ENCODE measurements at places on chromosomes 6 and 20.

- DNase-seq = no peak
- no peaks in the 10 kb centered on the region for H3K4me1 ChIP-seq
These were observed 133.7 kb downstream of the PLCB4 start for GRCh38 chr20:9202420-9203080.

- no peaks in the 10 kb centered on the region for H3K4me1 ChIP-seq
- DNase-seq = no peak
- H3K27me3 ChIP-seq = no peaks in the 10 kb centered on the region
- no peaks in the 10 kb centered on the region for H3K36me3 ChIP-seq
- H3K4me3 ChIP-seq = no peak overlapping the region
These were observed 177.9 kb downstream of the FRK start for GRCh38 chr6:115882771-115883170.

GRCh38 chr6:68473433-68474210 is 161.5 kb upstream of the ADGRB3 start:
- no peak for DNase-seq
- no peak overlapping the region for H3K4me3 ChIP-seq
- H3K27me3 ChIP-seq = no peaks in the 10 kb centered on the region

DNA sequence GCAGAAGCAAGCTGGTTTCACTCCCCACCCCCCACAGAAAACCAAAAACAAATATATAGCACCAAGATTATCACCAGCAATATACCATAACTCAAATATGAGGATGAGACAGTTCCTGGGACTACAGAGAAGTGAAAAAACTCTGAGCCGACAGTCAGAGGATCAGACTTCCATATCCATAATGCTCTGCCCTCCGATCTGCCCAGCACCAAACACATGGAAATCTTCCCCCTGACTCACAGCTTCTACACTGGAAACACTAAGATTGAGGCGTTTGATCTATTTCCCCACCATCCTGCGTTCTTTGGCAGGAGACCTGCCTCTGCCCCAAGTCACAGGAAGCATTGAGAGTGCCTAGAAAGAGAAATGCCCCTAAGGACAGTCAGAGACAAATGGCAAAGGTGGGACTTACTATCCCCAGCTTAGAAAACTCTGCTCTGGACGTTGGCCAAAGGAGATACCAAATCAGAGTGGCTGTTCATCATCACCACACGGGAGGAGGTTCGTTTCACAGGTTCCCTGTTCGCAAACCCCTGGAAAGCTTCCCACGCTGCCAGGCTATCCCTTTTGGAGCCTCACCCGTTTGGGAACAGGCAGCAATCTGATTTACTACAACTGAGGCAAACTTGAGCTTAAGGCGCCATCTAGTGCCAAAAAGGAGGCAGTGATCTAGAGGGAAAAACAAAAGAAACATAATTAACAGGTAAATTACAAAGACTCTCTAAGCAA is 48.7 kb upstream of the SRSF6 start:
- H3K27me3 ChIP-seq = no peaks in the 10 kb centered on the region
- no peak for DNase-seq
- H3K36me3 ChIP-seq = no peaks in the 10 kb centered on the region
- no peaks in the 10 kb centered on the region for H3K4me1 ChIP-seq
- no peak overlapping the region for H3K27ac ChIP-seq

DNA sequence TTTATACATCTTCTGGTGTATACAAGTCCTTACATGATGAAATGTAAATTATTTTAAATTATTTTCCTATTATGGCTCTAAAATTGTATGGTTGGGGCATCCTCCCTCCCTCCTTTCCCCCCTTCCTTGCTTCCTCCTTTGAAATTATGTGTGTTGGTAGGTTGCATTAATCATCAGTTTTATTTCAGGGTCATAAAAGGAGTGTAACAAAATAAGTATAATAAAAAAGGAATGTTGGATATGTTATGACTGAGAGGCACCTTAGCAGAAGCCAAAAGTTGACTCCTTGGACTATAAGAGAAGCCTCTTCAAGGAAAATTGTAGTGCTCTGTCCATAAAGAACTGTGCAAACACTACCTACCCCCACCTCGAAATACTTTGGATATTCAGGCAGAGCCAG is 46.6 kb upstream of the PTPRK start:
- H3K4me1 ChIP-seq = no peaks in the 10 kb centered on the region
- H3K27me3 ChIP-seq = no peaks in the 10 kb centered on the region
- no peaks in the 10 kb centered on the region for H3K36me3 ChIP-seq
- no peak overlapping the region for H3K27ac ChIP-seq

GRCh38 chr6:21395121-21395520 is 198.4 kb upstream of the SOX4 start:
- H3K4me1 ChIP-seq = peaks cover 5% of the 10 kb centered on the region
- H3K27me3 ChIP-seq = no peaks in the 10 kb centered on the region
- no peaks in the 10 kb centered on the region for H3K36me3 ChIP-seq
- H3K4me3 ChIP-seq = no peak overlapping the region

- H3K4me1 ChIP-seq = peaks cover 27% of the 10 kb centered on the region
- DNase-seq = no peak
- H3K4me3 ChIP-seq = peak overlapping the region; percentile 85
- no peaks in the 10 kb centered on the region for H3K27me3 ChIP-seq
- H3K27ac ChIP-seq = no peak overlapping the region
These were observed 1.9 kb downstream of the PPP1R3D start for GRCh38 chr20:59938221-59938620.

DNA sequence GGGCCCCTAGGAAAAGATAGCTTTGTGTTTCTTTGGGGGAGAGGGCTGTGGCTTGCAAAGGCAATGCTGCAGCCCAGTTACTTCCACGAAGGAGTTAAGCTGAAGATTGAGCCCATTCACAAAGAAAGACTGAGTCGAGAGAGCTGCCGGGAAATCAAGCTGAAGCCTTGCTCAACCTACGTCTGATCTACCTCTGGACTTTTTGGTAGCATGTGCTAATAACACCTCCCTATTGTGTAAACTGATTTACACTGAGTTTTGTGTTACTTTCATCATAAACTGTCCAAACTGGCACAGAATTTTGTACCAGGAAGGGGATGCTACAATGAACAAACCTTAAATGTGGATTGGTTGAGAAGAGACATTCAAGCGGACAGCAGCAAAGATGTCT is 23.5 kb downstream of the BANF2 start:
- no peaks in the 10 kb centered on the region for H3K27me3 ChIP-seq
- no peak overlapping the region for H3K27ac ChIP-seq
- H3K4me3 ChIP-seq = no peak overlapping the region
- no peaks in the 10 kb centered on the region for H3K36me3 ChIP-seq
- H3K4me1 ChIP-seq = no peaks in the 10 kb centered on the region

DNA sequence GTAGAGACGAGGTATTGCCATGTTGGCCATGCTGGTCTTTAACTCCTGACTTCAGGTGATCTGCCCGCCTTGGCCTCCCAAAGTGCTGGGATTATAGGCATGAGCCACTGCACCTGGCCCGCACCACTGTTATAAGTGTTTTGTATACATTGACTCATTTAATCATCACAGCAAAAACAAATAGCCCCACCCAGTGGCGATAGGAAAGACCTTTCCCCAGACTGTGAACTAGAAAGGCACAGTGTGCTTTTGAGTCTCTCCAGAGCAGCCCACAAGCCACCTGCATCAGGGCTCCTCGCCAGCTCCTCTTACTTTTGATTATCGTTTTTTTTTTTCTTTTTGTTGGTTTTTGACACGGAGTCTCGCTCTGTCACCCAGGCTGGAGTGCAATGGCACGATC is 27.9 kb upstream of the ZFP64 start:
- H3K27me3 ChIP-seq = no peaks in the 10 kb centered on the region
- H3K27ac ChIP-seq = no peak overlapping the region
- H3K4me1 ChIP-seq = no peaks in the 10 kb centered on the region
- H3K36me3 ChIP-seq = no peaks in the 10 kb centered on the region

DNA sequence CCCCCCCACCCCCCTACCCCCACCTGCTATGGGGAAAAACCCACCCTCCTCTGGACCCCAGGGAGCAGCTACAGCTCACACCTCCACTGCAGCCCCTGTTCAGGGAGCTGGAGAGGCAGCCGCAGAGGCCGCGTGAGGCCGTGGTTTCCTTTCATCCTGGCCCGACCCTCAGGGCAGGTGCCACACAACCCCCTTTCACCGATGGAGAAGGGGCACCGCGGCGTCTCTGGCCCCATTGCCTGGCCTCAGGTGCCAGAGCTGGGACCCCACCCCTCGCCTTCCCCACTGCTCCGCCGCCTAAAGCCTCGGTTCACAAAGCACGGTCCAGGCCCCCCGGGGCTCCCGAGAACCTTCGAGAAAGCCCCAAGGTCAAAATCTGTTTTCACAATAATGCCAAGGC is 11.8 kb upstream of the KCNQ2 start:
- no peak overlapping the region for H3K4me3 ChIP-seq
- no peaks in the 10 kb centered on the region for H3K36me3 ChIP-seq
- H3K27ac ChIP-seq = no peak overlapping the region
- DNase-seq = no peak
- H3K27me3 ChIP-seq = peaks cover 7% of the 10 kb centered on the region
- H3K4me1 ChIP-seq = no peaks in the 10 kb centered on the region

DNA sequence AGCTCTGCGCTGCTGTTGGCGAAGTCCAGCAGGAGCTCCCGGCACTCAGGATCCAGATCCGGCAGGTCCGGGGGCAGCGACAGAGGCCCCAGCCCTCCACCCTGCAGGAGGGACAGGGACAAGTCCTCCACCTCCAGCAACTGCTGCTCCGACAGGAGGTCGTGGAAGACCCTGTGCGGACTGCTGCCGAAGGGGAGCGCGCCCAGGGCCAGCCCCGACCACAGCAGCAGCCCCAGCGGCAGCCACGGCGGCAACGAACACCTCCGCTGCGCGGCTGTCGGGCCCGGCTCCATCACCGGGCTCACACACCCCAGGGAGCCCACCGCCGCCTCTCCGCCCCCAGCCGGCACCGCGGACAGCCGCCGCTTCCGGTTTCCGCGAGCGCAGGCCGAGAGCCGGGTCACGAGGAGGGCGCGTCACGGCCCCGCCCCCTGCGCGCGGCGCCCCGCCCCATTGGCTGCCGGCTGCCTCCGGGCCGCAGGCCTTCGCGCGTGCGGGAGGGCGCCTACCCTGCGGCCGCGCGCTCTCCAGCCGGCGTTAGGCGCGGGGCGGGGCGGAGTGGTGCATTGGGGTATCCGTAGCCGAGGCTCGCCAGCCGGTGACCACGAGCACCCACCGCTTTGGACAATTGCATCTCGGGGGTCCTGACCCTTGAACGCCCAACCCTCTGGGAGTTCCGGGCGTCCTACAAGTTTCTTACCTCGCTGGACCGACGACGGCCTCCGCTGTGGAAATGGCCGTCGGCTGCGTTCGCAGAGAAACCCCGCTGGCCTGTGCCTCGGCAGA is at the start of gene OSTM1:
Gene OSTM1, minus strand, starts transcription at position 383 of the 786 bp plus-strand sequence. Its CDS starts 90 bp downstream, at position 293.
- H3K27ac ChIP-seq = peak within 1 kb of the TSS; percentile 59
- peak; percentile 44 for DNase-seq
- peaks cover 7% of the 10 kb centered on the region for H3K4me1 ChIP-seq

DNA sequence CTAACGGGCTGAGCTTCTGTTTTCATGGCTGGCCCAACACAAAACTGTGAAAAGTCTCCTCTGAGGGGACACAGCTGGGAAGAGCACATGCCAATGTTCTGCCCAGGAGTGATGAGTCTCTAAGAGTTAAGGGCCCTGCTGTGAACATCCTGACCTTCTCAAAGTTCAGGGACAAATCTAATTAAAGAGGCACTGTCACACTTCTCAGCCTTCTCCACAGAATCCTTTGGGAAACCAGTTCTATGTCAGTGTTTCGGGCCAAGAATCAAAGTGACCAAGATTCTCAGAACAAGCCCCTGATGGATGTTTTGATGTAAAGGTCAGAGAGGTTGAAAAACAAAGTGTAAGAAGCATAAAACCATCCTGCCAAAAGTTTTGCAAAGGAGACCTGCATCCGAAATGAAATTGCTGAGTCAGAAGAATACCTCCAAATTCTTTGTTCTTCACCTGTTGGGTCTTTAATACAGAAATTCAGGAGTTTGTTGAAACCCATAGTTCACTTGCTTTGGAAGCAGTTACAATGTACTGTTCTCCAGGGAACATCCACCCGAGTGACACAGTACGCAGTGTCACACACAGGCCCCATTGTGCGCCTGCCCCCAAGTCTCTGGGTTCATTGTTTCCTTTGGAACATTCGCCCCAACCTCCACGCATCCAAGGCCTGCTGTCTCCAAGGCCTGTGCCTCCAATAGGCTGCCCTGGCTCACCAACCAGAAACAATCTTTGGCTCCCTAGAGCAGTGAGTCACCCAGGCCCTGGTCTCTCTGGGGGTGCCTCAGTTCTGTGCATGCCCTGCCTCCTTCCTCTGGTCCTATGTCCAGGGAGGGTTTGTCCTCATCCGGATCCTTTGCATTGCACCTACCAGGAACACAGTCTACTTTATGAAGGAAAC is 65.5 kb upstream of the QKI start:
- H3K27ac ChIP-seq = no peak overlapping the region
- no peaks in the 10 kb centered on the region for H3K27me3 ChIP-seq
- no peak for DNase-seq
- H3K4me1 ChIP-seq = no peaks in the 10 kb centered on the region

DNA sequence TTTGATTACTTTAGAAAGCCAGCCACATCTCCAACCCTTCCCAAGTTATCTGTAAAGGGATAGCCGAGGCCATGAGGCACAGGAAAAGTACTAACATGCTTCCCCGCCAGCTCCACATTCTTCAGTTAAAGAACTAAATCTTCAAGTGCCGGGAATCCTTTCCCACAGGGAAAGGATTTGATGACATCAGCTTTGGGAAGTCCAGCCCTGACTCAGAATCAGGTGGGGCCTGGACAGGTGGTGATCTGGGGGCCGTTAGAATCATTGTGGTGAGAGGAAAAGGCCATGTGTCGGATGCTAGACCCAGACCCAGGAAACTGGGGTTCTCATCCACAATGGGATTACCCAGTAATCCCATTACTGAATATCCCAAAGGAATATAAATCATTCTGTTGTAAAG is 580.0 kb downstream of the QKI start:
- H3K4me1 ChIP-seq = no peaks in the 10 kb centered on the region
- H3K4me3 ChIP-seq = no peak overlapping the region
- DNase-seq = no peak
- H3K27me3 ChIP-seq = no peaks in the 10 kb centered on the region
- H3K27ac ChIP-seq = no peak overlapping the region
- H3K36me3 ChIP-seq = no peaks in the 10 kb centered on the region

DNA sequence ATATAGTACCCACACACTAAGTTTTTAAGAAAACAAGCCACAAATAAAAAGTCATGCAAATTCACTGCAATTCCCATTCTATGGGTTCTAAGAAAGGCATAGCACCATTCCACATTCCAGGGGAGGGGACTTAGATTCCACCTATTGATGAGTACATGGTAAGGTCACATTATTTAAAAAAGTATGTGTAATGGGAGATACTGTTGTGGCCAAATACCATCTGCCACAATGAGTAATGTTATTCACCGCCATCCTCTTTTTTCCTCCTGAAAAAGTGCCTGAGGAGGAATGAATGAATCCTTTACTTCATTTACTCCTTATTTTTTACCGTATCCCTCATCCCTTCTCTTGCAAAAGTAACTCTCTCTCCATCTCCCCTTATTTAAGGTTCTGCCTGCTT is 27.0 kb upstream of the ADGRF1 start:
- no peaks in the 10 kb centered on the region for H3K4me1 ChIP-seq
- H3K4me3 ChIP-seq = no peak overlapping the region
- no peak for DNase-seq
- H3K36me3 ChIP-seq = no peaks in the 10 kb centered on the region
